ENCODE measurements at places on chromosomes 1 and 21.

DNA sequence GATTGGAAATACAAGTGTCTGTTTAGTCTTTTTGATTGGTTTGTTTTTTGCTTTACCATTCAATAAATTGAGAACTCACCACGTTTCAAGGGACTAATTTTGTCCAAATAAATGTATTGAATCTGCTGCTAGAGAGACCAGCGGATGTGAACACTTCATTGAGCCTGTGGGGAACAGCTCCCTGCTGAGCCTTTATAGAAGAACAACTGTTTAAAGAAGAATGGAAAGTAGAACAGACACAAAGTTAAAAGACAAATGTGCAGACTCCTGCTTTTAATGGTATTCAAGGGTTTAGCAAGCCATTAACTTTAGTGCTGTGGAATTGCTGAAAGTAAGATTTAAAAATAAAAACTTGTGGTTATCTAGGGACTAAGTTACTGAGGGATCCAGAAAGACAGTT lies 817.7 kb upstream of the B3GALT2 start:
- no peak for DNase-seq

GRCh38 chr1:30475201-30475600 lies 248.2 kb downstream of the MATN1 start:
- DNase-seq, result no peak

- DNase-seq, result no peak
Observed at GRCh38 chr1:82700476-82700875, 899.7 kb downstream of the ADGRL2 start.

DNA sequence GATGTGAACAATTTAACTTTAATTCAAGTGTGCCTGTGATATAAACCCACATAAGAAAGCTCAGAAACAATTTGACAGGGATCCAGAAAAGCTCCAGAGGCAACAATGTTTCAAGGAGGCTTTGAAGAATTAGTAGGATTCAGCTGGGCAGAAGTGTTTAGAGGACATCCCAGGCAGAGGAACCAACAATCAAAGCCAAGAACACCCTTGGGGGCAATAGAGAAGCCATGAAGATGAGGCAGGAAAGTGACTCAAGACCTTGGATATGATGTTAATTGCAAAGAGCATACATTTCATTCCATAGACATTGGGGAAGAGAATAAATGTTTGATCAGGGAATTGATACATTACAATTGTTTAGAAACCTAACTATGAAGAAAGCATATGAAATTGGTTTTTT lies 280.3 kb downstream of the LTN1 start:
- no peak for DNase-seq

GRCh38 chr1:218171302-218171893 lies 113.7 kb upstream of the RRP15 start:
- no peak for DNase-seq

DNA sequence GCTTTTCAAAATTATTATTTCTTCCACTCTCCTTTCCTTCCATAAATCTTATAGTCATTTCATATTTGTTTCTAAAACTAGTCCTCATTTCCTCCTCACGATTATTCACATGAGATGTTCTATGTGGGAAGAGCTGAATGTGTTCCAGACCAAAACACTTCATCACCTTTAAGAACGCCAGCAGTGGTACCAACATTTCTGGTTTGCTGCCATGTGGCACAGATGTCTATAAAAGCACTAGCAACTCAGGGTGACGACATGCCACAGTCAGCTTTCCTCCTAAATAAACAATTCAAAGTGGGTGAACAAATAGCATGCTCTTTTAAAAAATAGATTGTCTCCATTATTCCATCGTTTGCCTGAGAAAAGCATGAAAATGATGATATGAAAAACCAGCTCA lies 1217.8 kb upstream of the ADGRL2 start:
- DNase-seq, result no peak
